ENCODE measurements at places on chromosomes 12 and 14.

DNA sequence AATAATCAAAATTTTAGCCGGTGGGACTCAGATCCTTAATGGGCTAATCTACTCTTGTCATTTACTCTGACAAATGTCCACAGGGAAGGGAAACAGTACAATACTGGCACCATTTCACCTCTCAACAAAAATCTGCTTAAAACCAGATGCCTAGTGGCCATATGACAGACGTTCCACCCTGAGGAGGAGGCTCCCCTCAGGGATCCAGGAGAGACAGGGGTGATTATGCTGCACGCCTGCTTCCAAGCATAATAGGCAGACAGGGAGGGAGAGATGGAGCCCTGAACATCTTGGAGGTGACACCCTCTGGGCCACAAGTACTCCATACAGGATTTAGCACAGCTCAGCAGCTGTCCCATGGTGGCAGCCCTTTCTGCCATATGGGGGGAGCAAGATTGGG lies 24.8 kb upstream of the AKAP6 start:
- ATAC-seq = no peak

- ATAC-seq = no peak
Measured at GRCh38 chr12:48780381-48781025, 8.4 kb downstream of the ADCY6 start.

- ATAC-seq = no peak
Measured at GRCh38 chr12:3145033-3145432, 67.9 kb downstream of the TSPAN9 start.

- ATAC-seq = peak; percentile 39
Measured at GRCh38 chr14:42513837-42514236, 907.2 kb downstream of the LRFN5 start.

DNA sequence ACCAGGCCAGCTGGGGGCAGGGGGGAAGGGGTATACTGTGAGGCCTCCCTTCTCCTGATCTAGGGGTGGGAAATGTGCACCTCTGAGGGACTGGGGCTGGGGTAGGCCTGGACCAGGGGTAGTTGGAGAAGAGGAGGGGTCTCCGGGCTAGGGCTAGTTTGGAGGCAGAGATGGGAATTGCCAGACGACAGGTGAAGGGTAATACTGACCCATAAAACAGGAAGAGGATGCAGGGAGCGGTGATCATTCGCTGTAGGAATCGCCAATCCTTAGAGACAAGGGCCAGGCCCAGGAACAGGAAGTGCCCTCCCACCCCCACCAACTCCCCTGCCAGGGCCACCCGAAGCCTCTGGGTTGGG lies 4.4 kb downstream of the SLC22A17 start:
- no peak for ATAC-seq

GRCh38 chr12:108379823-108380222 lies 40.7 kb upstream of the CMKLR1 start:
- no peak for ATAC-seq

DNA sequence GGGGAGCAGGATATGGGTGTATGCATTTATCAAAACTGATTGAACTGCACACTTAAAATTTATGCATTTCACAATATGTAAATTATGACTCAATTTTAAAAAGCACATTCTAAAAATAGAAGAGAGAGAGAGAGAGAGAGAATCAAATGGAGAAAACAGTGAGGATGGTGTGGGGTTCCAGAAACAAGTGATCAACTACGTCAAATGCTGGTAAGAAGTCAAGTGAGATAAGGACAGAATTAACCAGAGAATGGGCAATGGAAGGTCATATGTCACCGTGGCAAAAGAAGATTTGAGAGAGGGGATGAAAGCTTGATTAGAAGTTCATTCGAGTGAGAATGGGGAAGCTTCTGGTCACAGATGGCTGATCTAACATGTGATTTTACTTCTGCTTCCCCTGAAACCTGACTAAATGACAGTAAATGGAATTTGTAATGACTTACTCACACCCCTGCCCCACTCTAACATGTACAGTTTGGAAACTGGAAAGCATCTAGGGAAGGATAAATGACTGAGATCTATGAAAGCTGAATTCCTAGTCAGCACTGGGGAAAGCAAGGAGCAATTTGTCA lies 276.5 kb upstream of the AMIGO2 start:
- ATAC-seq = peak; percentile 95

DNA sequence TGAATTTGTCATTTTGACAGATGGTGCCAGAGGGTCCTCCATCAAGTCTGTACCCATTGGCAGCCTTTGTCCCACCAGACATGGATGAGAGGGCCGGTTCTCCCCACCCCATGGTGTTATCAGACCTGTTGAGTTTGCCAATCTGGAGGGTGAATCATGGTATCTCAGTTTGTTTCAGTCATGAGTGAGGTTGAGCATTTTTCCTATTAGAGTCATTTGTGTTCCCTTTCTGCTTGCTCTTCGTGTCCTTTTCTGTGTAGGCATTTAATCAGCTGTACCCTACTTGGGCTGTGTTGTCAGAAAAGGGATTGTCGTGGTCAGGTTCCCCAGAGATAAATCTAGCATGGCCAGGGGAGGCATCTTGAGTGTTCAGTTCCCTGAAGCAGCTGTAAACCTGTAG lies 30.5 kb downstream of the SLC24A4 start:
- no peak for ATAC-seq

DNA sequence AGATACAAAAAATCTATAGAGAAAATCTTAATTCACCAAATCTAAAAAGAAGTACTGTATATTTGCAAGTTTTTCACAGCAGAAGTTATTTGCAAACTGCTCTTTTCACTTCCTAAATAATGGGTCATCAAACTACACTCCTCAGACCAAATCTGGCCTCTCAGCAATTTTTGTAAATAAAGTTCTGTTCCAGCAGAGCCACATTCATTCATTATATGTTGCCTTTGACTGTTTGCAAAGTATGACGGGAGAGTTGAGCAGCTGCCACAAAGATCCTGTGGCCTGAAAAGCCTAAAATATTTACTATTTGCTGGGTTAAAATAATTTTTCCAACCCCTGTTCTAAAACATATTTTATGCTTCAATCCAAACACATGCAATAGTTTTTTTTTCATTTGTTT lies 1222.3 kb upstream of the SEL1L start:
- ATAC-seq = no peak

- ATAC-seq = no peak
Measured at GRCh38 chr14:91829511-91829910, 37.8 kb downstream of the TC2N start.

- no peak for ATAC-seq
Measured at GRCh38 chr12:82326905-82327503, 31.2 kb downstream of the CCDC59 start.

- peak; percentile 66 for ATAC-seq
Measured at GRCh38 chr14:91410771-91411536, 6.7 kb downstream of the CCDC88C start.

Measured in stimulated activated memory B cell treated with anti-CD40 and anti-IgM and Interleukin-4, amounts not matched to agents 10 μg/mL and 1 μg/mL and 100 μg/mL, for 72 hours (primary cell).